ENCODE measurements at places on chromosomes 3 and 15.

GRCh38 chr15:62854420-62855084 is 188.0 kb upstream of the TPM1 start:
- DNase-seq: no peak

- DNase-seq: no peak
These were observed 72.6 kb downstream of the NAALADL2 start for GRCh38 chr3:174931473-174932353.

DNA sequence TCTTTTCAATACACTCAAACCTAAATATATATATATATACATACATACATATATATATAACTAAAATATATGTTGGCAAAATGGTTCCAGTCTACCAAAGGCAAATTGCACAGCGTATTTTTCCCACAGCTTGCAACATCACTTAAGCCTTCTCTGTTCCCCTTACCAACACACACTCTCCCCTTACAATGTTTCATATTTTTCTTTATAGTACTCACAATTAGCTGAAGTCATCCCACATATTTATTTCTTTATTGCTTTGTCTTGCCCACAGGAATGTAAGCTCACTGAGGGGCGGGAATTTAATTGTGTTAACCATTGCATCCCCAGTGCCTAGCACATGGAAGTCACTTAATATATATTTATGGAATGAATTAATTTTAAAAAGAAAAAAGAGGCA is 288.3 kb downstream of the ULK4 start:
- no peak for DNase-seq

DNA sequence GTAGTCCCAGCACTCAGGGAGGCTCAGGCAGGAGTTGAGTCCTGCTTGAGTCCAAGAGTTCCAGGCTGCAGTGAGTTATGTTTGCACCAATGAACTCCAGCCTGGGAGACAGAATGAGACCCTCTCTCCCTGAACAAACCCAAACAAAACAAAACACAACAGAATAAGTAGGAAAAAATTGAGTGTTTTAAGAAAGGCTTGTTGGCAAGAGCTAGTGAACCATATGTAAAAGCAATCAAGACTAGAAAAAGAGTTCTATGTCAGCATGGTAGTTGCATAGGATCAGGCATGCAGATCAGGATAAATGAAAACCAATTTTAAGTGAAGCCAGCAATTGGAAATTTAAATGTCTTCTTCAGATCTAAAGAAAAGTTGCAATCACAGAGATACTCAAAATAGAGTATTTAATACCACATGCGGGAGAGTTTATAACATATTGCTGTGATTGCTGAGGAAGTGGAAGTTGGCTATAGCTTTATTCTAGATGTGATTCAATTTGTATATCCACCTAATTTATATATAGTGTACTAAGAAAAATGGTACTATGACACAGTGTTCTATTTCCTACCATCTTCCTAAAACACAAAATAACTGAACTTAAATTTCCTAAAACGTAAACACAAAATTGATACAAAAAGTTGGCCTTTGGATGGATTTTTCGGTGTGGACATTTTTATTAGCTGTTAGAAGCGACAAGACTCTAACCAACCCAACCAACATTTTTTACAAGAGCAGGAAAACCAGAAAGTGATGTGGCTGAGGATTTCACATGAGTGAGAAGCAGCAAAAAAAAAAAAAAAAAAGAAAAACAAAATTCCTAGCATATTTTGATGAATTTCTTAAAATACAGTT is 101.9 kb upstream of the ROBO1 start:
- no peak for DNase-seq

DNA sequence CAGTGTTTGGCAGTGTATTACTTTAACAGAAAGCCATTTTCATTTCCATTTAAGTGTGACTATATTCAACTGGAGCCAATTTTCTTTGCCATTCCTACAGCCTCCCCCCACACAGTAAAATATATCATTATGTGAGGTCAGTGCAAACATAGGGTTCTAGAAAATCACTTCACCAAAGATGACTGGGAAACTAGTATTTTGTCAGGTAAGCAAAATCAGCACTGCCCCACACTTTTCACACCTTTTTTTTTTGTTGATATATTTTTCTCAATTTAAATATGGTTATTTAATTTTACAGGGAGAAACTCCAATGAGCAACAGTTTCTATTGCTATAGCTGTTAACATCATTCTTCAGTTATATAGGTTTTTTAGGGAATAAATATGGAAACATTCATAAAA is 29.7 kb downstream of the MKRN2OS start:
- no peak for DNase-seq

DNA sequence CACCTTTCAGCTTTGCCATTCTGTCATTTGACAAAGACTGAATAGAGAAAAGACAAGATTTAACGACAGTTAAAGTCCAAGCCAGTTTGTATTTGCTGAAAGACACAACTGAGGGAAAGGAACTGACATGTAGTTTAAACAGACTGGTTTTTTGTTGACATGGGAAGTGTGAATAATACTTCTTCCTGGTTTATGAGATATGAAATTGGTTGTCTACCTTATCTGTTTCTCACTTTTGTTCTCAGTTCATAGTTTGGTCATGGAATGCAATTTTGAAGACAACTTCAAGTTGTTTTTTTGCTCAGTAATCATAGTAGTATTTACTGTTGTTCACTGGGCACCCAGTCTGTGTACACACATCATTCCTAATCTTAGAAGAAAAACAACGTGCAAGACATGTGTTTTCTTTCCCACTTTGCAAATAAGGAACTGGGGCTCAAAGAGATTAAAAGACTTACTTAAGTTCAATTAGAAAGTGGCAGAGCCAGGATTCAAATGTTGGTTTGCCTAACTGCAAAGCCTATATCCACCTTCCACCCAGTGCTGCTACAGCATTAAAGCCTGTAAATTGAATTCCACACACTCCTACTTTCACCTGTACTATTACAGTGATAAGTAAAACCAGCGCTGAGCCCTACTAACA is 103.5 kb downstream of the LPP start:
- DNase-seq: no peak

GRCh38 chr3:42302924-42303634 is 37.1 kb upstream of the CCK start:
- DNase-seq: no peak

All from NCI-H1417 treated with DMSO at 0.1 percent for 48 hours (cell line).